ENCODE measurements at places on chromosomes 4 and X. TPM values are rescaled to one million over a fixed set of nuclear protein-coding genes. Genes with fewer than 3 reads are reported as not detected.

MAGEB17 gene
- not detected for total RNA-seq

MTNR1A gene
- 0.50 TPM for total RNA-seq

LRIT3 gene
- 0.06 TPM for total RNA-seq

CT45A5 gene
- 0.05 TPM for total RNA-seq

ZBTB49 gene
- total RNA-seq = 2.7 TPM

ANXA10 gene
- total RNA-seq = 4.2 TPM

WDR1 gene
- total RNA-seq = 214 TPM

STAP1 gene
- total RNA-seq = not detected

SULT1E1 gene
- total RNA-seq = not detected
